ENCODE measurements at places on chromosomes 3 and 15.

GRCh38 chr3:41933154-41933676, 28.7 kb downstream of the ULK4 start:
- DNase-seq: no peak

GRCh38 chr3:46778101-46778500, 60.4 kb upstream of the PRSS50 start:
- no peak for DNase-seq

DNA sequence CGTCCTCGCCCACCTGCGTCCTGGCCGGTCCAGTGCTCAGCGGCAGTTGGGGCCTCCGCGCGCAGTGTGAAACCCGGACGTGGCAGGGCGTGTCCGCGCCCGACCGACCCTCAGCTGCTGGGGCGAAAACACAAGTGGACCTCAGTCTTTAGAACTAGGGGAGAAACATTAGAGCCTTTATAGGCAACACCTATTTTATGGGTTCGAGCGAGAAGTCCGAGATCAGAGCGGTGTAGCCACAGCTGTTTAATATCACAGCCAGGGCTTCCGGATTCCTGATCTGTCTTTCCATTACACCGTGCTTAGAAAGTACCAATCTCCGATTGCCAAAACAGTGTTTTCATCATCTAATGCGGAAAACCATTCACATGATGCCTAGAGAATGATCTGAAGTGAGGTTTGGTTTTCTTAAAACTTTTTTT, 506 bp downstream of the RAD51 start:
- DNase-seq: no peak

- no peak for DNase-seq
Measured at GRCh38 chr3:187628169-187628568, 42.0 kb downstream of the SST start.

Data from activated CD8-positive, alpha-beta memory T cell treated with anti-CD3 and anti-CD28 coated beads, Interleukin-2, amount 50 U/mL, for 4 hours (primary cell).